Nephron progenitor cell (in vitro differentiated cells): ENCODE measurements at places on chromosomes 16 and 17.

- no peak for DNase-seq
These were observed 104.8 kb downstream of the MGAT5B start for GRCh38 chr17:76973040-76973439.

GRCh38 chr17:66171172-66171571 is 20.8 kb downstream of the CEP112 start:
- DNase-seq, result no peak

DNA sequence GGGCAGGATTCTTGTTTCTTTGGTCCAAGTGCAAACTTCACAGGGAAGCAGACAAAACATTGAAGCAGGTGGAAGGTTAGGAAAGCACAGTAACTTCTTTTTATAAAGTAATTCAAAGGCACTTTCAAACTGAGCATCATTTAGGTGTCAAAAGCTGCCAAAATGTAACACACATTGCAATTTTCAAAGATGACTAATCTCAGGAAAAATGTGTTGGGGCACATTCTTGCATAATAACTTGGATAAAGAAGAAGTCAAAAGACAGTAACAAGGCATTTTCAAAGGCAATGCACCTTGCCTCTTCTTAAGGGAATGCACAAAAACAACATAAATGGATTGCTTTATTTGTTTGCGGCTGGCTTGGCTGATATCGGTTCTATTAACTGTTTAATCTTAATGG is 3.6 kb downstream of the KCNJ2 start:
- no peak for DNase-seq

DNA sequence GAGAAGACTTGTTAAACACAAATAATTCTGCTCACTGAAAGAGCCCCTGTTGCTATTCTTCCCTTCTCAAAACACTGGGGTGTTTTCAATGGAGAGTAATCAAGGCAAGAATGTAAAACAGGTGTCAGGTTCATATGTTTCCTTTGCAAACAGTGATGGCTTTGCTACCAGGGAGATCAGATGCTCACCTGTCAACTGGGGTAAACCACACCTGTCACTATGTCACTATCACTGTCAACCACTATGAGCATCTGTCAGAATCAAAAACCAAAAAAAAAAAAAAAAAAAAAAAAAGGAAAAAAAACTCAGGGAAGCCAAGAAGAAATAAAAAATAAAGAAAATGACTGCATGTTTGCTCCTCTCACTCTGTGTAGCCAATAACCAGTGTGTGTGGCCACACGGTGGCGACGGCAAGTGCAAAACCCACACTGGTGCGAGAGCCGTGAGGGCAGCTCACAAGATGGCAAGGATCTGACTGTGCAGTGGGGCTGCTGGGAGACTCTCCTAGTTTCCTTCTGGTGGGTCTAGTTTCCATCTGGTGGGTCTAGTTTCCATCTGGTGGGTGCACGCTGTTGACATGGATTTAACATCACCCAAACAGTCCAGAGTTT is 22.7 kb downstream of the USP22 start:
- DNase-seq, result no peak

DNA sequence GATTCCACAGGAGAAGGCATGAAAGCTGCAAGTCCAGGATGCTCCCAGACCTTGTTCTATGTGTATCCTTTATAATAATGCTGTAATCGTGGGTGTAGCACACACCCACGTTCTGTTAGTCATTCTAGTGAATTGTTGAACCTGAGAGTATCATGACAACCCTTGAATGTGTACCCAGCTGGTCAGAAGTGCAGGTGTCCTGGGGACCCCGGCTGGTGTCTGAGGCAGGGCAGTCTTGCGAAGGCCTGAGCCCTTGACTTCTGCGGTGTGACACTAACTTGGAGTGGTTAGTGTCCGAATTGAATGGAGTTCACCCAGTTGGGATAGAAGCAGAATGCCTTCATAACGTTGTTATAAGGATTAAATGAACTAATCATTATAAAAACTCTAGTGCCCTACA is 218.0 kb upstream of the TNRC6C start:
- no peak for DNase-seq

DNA sequence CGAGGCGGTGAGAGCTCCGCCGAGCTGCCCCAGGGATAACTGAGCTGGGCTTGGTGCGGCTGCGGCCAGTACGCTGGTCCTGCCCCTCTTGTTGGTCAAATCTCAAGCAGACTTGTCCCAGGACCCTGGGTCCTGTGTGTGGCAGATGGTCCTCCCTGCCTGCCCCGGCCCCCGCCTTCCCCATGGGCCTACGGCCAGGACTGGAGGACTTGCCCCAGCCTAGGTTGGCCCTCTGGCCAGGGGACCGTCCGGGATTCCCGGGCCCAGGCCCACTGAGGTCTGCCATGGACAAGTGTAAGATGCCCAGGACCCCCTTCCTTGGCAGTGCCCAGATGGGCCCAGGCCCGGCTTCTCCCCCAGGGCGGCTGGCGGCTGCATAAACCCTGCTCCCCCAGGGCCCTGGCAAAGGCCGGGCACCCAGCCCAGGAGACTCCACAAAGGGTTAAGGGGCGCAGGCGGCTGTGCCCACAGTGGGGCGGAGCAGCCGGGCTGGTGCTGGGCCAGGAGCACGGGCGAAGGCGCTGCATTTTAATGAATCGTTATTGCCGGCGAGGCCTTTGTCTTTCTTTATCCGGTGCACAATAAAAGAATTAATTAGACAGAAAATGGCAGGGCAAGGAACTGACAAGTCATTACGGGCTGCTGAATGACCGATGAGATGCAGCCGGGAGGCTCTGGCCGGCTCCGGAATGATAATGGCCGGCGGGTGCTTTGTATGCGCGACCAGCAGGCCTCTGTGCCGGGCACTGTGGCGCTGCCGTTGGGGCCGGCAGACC is 9.1 kb downstream of the SOX8 start:
- no peak for DNase-seq

GRCh38 chr16:12132290-12132689 is 155.8 kb downstream of the SNX29 start:
- no peak for DNase-seq

DNA sequence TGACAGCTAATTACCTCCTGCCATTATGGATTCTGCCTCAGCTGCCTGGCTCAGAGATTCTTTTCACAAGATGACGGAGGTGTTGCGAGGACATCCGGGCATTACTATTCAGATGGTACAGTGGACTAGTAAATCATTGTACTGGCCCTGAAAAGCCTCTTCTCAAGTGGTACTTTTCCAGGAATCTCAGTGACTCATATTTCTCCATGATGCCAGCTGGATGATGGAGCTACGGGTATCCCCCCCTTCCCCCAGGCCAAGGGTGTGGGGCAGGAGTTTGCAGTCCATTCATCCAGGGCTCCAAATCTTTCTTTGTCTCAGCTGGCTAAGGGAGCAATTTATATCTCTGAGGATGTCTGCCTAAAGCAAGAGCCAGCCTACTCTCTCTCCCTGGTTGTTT is 107.7 kb upstream of the GPR139 start:
- no peak for DNase-seq

DNA sequence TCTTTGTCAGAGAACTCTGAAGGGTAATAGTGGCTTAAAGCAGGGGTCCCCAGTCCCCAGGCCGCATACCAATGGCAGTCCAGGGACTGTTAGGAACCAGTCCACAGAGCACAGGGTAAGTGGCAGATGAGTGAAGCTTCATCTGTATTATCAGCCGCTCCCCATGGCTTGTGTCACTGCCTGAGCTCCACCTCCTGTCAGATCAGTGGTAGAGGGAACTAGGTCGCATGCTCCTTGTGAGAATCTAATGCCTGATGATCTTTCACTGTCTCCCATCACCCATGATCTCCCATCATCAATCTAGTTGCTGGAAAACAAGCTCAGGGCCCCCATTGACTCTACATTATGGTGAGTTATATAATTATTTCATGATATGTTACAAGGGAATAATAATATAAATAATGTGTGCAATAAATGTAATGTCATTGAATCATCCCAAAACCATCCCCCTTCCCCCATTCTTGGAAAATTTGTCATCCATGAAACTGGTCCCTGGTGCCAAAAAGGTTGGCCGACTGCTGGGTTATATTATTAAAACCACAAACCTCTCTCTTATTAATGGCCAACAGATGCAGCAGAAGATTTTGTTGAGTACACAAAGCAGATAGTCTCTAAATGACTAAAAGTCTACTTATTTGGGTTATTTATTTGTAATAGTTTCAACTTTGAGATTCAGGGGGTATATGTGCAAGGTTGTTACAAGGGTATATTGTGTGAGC is 782.7 kb downstream of the CDH11 start:
- no peak for DNase-seq
